ENCODE measurements at places on chromosomes 11 and 22. TPM values are rescaled to one million over a fixed set of nuclear protein-coding genes. Genes with fewer than 3 reads are reported as not detected.

- DNase-seq, result no peak
Observed at GRCh38 chr22:23458663-23459541, 121.2 kb downstream of the IGLL1 start.

The OR5A1 gene
- total RNA-seq, result not detected

GRCh38 chr11:62816557-62816956 is 11.3 kb upstream of the NXF1 start:
- no peak for DNase-seq

GRCh38 chr11:94272738-94273313 is 31.6 kb upstream of the IZUMO1R start:
- DNase-seq, result no peak

- DNase-seq, result no peak
Observed at GRCh38 chr11:59284773-59285129, 72.0 kb upstream of the MPEG1 start.

DNA sequence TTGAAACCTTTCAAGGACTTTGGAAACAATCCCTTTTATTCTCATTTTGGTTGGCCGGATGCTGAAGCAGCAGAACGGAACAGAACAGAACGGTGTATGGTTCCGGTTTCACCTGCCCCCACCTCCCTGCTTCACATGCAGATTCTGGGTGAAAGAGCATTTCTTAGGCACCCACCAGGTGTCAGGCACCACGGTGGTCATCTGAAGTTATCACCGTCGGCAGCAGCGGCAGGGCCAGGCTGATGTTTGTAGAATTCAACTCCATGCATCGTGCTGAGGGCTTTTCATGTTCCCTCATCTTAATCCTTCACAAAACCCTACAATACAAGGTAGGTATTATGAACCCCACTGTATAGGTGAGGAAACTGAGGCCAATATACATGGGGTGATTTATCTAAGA is 13.6 kb upstream of the PHF21B start:
- DNase-seq, result no peak

All from PC-3 (cell line).